ENCODE measurements at places on chromosomes 5 and 9. TPM values are rescaled to one million over a fixed set of nuclear protein-coding genes. Genes with fewer than 3 reads are reported as not detected.

- no peak for DNase-seq
Measured at GRCh38 chr5:31197183-31197582, 3.7 kb downstream of the CDH6 start.

- no peak for DNase-seq
Measured at GRCh38 chr9:124132671-124133147, 121.1 kb downstream of the LHX2 start.

GRCh38 chr9:120040896-120041295 is 539.1 kb downstream of the CDK5RAP2 start:
- DNase-seq, result no peak

Gene SLC6A18
- not detected for total RNA-seq

Gene PCA3
- not detected for total RNA-seq

Gene GGTA1
- total RNA-seq, result not detected

Gene MYMK
- not detected for total RNA-seq

GRCh38 chr5:172487671-172488070 is 33.3 kb upstream of the SH3PXD2B start:
- no peak for DNase-seq

DNA sequence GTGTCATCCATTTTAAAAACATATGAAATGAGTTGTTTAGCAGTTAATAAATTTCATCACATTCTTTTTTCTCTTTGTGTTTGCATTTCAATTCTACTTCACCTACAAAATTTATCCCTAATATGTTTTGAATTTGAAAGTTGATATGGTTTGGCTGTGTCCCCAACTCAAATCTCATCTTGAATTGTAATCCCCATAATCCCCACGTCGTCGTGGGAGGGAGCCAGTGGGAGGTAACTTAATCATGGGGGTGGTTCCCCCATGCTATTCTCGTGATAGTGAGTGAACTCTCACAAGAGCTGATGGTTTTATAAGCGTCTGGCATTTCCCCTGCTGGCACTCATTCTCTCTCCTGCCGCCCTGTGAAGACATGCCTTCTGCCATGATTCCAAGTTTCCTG is 200.1 kb downstream of the EPB41L4A start:
- no peak for DNase-seq
